ENCODE measurements at places on chromosomes 12 and 14. TPM values are rescaled to one million over a fixed set of nuclear protein-coding genes. Genes with fewer than 3 reads are reported as not detected.

Gene DHRS1
- total RNA-seq = 14.6 TPM

- H3K27me3 ChIP-seq = no peaks in the 10 kb centered on the region
- DNase-seq = no peak
- H3K36me3 ChIP-seq = peaks cover 20% of the 10 kb centered on the region
Measured at GRCh38 chr12:109504068-109504467, 26.6 kb downstream of the UBE3B start.

Gene SRP54
- 33.0 TPM for total RNA-seq

DNA sequence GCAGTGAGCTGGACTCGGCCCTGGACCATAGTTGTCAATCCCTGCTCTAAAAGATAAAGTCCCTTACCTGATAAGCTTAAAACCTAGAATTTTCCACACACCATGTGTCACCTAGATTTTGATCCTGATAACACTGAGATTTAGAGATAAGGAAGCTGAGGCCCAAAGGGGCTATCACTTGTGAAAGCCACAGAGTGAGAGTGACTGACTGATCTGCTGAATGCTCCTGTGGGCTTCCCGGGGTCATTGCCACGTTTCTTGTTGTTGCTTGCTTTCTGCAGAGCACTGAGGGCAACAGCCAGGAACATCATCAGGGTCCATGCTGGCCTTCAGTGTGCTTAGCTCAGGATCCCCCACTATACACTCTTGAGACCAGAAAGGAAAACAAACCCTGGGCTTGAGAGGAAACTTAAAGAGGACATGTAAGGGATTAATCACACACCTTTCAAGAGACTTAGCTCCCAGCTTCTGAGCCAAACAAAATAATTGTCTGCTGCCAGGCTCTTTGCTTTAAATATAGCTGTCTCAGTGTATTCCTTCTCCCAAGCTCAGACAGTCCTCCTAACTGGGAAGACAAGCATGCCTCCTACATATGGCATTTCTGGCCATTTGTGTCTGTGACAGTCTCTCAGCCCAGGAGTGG, 82.6 kb upstream of the ARHGAP5 start:
- H3K27ac ChIP-seq = no peak overlapping the region
- DNase-seq = no peak
- H3K4me3 ChIP-seq = no peak overlapping the region
- no peaks in the 10 kb centered on the region for H3K36me3 ChIP-seq
- H3K4me1 ChIP-seq = no peaks in the 10 kb centered on the region

GRCh38 chr14:92917041-92917940, 5.7 kb upstream of the CHGA start:
- no peak overlapping the region for H3K4me3 ChIP-seq
- no peak overlapping the region for H3K27ac ChIP-seq
- H3K4me1 ChIP-seq = no peaks in the 10 kb centered on the region
- no peaks in the 10 kb centered on the region for H3K27me3 ChIP-seq
- H3K36me3 ChIP-seq = no peaks in the 10 kb centered on the region
- no peak for DNase-seq

Gene MFAP5
- total RNA-seq = 0.19 TPM

- H3K4me3 ChIP-seq = no peak overlapping the region
- no peaks in the 10 kb centered on the region for H3K36me3 ChIP-seq
- H3K4me1 ChIP-seq = no peaks in the 10 kb centered on the region
- no peak overlapping the region for H3K27ac ChIP-seq
- no peaks in the 10 kb centered on the region for H3K27me3 ChIP-seq
- DNase-seq = no peak
Measured at GRCh38 chr14:67987606-67988005, 168.0 kb downstream of the RAD51B start.

Gene ZDHHC22
- not detected for total RNA-seq

Gene FAR2
- total RNA-seq = 0.51 TPM

- no peaks in the 10 kb centered on the region for H3K36me3 ChIP-seq
- no peaks in the 10 kb centered on the region for H3K4me1 ChIP-seq
- no peak overlapping the region for H3K27ac ChIP-seq
- no peaks in the 10 kb centered on the region for H3K27me3 ChIP-seq
- no peak for DNase-seq
Measured at GRCh38 chr12:20602641-20603391, 92.3 kb upstream of the SLCO1C1 start.
